AG08396 (cell line): ENCODE measurements at places on chromosomes 3 and 15.

DNA sequence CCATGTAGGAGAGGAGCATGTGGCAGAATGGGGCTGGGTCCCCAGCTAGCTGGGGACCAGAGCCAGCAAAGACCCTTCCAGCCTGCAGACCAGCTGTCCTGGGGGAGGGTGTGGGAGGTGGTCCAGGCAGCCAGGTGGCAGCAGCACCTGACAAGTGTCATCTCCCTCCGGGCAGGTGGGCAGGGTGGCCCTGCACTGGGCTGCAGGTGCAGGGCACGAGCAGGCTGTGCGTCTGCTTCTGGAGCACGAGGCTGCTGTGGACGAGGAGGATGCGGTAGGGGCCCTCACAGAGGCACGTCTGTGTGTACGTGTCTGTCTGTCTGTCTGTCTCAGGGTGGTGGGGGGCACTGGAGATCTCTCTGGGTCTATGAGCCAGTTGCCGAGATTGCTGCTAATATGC, 5.5 kb downstream of the ANKDD1A start:
- no peak for DNase-seq

GRCh38 chr3:88668180-88668579, 439.2 kb upstream of the EPHA3 start:
- no peak for DNase-seq

GRCh38 chr3:113220721-113221120, 9.4 kb downstream of the BOC start:
- DNase-seq, result no peak

GRCh38 chr3:52752045-52752660, 18.6 kb downstream of the NEK4 start:
- DNase-seq, result no peak

- no peak for DNase-seq
Observed at GRCh38 chr15:62483814-62484213, 318.7 kb upstream of the C2CD4B start.
